ENCODE measurements at places on chromosomes 12 and 14. TPM values are rescaled to one million over a fixed set of nuclear protein-coding genes. Genes with fewer than 3 reads are reported as not detected.

GRCh38 chr12:132194556-132194955 lies 50.3 kb downstream of the NOC4L start:
- no peak for DNase-seq

DNA sequence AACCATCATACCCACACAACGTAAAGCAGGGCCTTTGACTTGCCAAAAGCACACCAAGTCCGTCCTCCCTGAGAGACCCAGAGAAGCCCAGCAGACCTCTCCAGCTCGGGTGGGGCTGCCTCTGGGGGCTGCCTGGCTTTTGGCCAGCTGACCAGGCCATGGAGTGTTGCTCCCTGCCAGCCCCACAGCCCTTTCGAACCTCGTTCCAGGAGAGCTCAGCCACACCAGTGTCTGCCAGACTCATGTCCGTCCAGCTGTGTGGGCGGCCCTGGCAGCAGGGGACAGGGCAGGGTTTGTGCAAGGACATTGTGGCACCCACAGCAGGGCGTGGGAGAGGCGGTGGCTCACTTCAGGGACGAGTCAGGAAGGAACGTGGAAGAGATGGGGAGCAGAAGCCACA lies 22.6 kb upstream of the IRF2BPL start:
- DNase-seq = peak; percentile 84

DNA sequence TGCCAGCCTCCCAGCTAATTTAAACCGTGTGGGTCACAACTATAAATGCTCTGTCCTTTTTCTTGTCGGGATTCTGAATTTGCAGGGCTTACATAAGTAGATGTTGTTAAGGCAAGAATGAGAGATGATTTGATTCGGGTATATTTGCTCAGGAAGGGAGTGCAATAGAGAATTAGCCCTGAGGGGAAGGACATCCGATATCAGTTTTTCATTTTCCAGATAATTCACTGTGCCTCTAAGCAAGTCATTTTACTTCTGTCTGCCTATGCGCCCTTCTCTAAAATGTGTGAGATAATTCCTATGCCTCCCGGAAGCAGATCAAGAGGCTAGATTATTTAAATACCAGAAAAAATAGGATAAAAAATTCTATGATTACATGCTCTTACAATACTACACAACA lies 300.5 kb downstream of the RMST start:
- DNase-seq = no peak

- no peak for DNase-seq
Measured at GRCh38 chr12:114011711-114012110, 45.6 kb upstream of the RBM19 start.

- DNase-seq = no peak
Measured at GRCh38 chr12:91332302-91332701, 149.7 kb upstream of the DCN start.

- no peak for DNase-seq
Measured at GRCh38 chr14:50697659-50698290, 29.7 kb upstream of the SAV1 start.

GRCh38 chr12:64522316-64522715 lies 70.4 kb downstream of the TBK1 start:
- DNase-seq = no peak

GRCh38 chr14:28119849-28120248 lies 646.7 kb upstream of the FOXG1 start:
- no peak for DNase-seq

GRCh38 chr12:103811791-103812190 lies 29.2 kb downstream of the NT5DC3 start:
- no peak for DNase-seq

DNA sequence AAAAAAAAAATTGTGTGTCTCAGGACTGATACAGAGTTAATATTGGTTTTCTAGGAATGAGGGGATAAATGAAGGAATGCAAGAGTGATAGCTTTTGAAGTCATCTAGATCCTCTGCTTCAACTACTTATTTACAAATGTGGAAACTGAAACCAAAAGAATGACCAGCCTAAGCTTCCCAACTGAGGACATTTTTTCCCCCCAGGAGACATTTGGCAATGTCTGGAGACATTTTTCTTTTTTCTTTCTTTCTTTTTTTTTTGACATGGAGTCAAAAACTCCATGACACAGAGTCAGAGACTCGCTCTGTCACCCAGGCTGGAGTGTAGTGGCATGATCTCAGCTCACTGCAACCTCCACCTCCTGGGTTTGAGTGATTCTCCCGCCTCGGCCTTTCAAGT lies 15.3 kb downstream of the DLK1 start:
- DNase-seq = no peak

DNA sequence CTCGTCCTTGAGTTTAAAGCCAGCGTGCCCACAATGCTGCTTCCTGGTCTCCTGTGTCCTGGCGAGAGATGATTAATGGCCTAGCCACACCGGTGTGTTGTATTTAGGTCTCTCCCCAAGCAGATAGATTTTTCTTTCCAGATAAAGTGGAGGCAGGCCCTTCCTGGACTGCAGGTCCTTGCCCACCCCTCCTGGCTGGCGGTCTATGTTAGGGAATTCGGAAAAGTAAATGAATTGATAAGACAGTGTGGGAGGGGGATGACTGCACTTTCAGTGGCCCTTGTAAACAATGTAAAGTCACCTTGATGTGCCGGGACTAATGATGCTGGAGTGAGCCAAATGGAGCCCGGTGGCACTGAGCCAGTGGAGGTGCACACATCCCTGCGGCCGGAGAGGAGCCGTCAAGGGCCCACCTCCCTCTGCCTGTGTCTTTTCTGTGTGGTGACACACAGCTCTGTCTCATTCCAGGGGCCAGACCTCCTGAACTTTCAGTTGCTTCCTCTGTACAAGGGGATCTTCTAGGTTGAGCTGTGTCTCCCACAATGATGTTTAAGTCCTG lies 70.6 kb upstream of the ESRRB start:
- no peak for DNase-seq

GRCh38 chr14:32436993-32437392 lies 107.9 kb downstream of the AKAP6 start:
- no peak for DNase-seq

GRCh38 chr12:132003846-132004245 lies 54.1 kb downstream of the EP400 start:
- no peak for DNase-seq

DNA sequence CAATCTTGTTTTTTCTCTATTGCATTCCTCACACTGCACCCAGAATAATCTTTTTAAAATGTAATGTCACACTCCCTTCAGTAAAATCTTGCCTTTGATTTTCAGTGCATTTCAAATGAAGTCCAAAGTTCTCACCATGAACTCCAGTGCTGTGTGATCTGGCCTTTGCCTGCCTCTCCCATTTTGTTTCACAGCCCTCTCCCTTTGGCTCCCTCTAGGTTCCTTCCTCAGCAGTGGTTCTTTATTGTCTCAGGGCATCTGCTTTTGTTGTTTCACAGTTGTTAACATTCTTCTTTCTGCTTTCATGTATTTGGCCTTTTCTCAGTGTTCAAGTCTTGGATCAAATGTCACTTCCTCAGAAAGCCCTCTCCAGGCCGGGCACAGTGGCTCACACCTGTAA lies 84.5 kb upstream of the AMN1 start:
- DNase-seq = no peak

- DNase-seq = no peak
Measured at GRCh38 chr12:12872139-12872933, 19.0 kb upstream of the GPRC5A start.

DNA sequence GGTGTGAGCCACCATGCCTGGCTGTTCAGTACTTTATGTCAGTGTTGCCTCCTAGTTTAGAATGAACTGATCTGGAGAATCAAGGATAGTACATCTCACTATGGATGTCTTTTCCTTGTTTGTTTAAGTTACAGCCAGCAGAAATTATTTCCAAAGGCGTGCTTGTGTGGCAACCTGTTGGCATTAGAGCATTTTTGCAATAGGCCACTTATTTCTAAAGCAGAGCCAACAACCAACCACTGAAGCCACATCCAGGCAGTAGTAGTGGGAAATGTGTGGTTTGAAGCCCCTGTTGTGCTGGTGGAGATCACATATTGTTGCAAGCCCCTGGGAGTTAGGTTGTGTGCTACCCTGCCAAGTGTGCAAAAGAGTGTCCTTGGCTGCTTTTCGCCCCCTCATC lies 3.7 kb downstream of the ANO6 start:
- no peak for DNase-seq

- DNase-seq = no peak
Measured at GRCh38 chr12:1947081-1947480, 28.6 kb upstream of the CACNA2D4 start.

DNA sequence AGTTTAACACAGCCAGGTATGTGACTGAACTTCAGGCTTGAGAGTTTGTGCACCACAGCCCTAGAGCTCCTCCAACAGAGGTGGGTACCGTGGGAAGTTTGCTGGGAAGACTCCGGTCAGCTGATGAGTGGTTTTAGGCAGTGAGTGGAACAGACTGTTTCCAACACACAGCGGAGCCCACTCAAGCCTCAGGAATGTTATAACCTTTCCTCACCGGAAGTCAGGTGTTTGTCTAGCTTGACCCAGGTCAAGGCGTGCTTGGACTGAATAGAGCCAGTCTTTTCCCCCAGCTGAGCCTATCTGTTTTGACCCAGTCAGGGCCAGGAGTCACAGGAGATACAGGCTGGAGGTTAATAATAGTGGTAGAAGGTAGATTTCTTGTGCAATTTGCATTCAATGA lies 138.4 kb upstream of the PARP11 start:
- no peak for DNase-seq

- no peak for DNase-seq
Measured at GRCh38 chr12:108665608-108666202, 32.0 kb upstream of the SELPLG start.

DNA sequence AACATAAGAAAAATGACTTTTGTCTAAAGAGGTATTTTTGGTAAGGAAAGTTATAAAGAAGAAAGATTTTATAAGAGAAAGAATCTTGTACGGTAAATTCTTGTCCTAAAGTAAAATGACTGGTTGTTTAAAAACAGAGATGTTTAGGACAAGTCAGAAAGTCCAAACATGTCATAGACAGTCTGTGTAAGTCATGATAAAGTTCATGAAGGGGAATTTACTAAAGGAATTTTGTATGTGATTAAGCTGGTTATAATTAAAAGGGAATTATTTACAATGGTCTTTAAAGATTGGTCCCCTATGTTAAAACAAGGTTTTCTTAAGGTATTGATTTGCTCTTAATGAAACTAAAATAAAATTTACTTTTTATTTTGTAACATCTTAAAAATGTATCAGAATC lies 269.4 kb upstream of the CCDC196 start:
- DNase-seq = no peak

GRCh38 chr14:104732931-104733681 lies 9.1 kb downstream of the ADSS1 start:
- no peak for DNase-seq

- DNase-seq = no peak
Measured at GRCh38 chr12:94566345-94566744, 84.0 kb downstream of the TMCC3 start.

Gene KCNC2
- not detected for total RNA-seq

Gene KRT86
- total RNA-seq = not detected

Gene OLR1
- 0.60 TPM for total RNA-seq

Gene OASL
- 1.6 TPM for total RNA-seq

Gene LBHD2
- not detected for total RNA-seq

Gene JDP2
- 30.5 TPM for total RNA-seq

Gene INSM2
- total RNA-seq = not detected

Gene KRT2
- total RNA-seq = not detected

Gene TNS2
- 122 TPM for total RNA-seq

Gene IL22
- not detected for total RNA-seq

Gene PTPRB
- total RNA-seq = 50.4 TPM

All from left cardiac atrium (tissue), 4 donors.